ENCODE measurements at places on chromosomes 16 and 17. TPM values are rescaled to one million over a fixed set of nuclear protein-coding genes. Genes with fewer than 3 reads are reported as not detected.

DNA sequence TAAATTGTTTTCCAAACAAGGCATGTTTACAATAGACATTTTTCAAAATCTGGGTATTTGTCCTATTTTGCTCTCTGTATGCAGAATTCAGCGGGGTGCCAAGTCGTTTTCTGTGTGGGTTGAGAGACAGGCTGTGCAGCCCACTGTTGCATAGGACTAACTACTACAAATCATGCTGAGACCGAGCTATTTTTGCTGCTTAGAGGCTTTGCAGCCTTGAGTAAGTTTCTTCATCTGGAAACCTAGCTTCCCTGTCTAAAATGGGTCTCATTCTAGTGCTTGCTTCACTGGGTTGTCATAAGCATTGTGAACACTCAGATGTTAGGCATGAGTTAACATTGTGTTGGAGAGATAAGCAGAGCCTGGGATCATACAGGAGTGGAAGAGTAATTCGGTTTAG lies 1.3 kb downstream of the PRPSAP2 start:
- DNase-seq, result no peak
- no peaks in the 10 kb centered on the region for H3K36me3 ChIP-seq
- peaks cover 43% of the 10 kb centered on the region for H3K4me1 ChIP-seq
- peak overlapping the region; percentile 97 for H3K27ac ChIP-seq
- no peaks in the 10 kb centered on the region for H3K27me3 ChIP-seq

DNA sequence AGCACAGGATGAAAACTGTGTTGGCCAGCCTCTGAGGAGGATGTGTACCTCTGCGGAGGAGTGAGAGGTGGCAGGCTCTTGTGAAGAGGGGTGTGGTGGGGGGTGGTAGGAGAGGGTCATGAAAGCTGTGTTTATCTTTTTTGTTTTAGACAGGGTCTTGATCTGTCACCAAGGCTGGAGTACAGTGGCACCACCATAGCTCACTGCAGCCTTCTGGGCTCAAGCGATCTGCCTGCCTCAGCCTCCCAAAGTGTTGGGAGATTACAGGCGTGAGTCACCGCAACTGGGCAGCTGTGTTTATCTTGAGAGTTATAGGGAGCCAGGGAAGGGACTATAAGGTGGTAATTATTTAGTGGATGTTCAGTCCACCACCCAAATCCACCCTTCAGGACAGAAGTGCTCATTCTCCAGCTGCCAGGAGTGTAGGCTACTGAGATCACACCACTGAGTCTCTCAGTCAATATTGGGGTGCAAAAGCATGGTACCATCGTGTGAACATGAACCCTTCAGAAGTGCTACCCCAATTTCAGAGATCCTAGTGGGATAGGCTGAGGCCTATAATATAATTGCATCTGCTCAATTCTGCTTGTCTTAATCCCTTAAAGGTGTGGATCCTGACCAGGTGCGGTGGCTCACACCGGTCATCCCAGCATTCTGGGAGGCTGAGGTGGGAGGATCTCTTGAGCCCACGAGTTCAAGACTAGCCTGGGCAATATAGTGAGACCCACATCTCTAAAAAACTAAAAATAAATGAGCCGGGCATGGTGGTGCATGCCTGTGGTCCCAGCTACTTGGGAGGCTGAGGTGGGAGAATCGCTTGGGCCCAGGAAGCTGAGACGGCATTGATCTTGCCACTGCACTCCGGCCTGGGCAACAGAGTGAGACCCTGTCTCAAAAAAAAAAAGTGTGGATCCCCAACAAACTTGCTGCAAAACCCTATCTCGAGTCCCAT lies 788 bp upstream of the EXOC3L1 start:
- no peaks in the 10 kb centered on the region for H3K27me3 ChIP-seq
- H3K36me3 ChIP-seq, result peaks cover 19% of the 10 kb centered on the region
- no peak for DNase-seq
- H3K4me3 ChIP-seq, result no peak overlapping the region
- no peak overlapping the region for H3K27ac ChIP-seq

GRCh38 chr17:19304209-19304608 lies 58.3 kb downstream of the B9D1 start:
- no peak overlapping the region for H3K4me3 ChIP-seq
- no peak for DNase-seq
- H3K27ac ChIP-seq, result peak overlapping the region; percentile 82
- H3K27me3 ChIP-seq, result no peaks in the 10 kb centered on the region

DNA sequence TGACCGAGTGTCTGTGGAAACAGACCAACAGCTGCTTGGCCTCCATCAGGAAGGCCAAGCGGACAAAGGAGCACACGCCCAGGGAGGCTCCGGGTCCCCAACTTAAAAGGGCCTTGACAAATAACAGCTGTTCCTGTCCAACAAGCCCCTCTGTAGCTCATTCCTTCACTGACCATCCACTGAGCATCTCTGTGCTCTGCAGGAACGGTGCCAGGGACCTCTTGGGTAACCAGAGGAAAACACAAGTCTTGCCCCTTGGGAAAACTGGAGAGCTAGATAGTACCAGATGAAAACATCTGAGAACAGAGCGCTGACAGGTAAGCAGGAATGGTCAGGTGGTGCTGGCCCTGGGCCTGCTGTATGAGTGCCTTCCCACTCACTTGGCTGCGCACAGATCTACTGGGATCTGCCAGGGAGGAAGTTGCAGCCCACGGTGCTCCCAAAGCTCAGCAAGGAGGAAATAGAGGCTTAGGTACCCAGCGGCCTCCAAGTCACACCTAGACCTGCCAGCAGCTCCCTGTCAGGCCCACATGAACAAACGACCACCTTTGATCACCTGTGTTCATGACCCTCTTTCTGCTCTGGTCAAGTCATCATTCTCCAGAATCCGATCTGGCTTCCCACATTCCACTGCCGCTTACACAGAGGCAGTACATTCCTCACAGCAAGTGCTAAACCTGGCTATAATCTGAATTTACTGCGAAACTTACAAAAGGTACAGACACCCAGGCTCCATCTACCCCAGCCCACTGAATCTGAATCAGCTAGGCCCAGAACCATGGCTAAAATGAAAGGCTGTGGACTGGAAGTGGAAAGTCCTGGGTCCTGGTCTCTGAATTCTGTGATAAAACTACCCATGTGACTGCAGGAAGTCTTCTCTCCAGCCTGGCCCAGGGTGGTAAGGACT lies 12.5 kb downstream of the DCAKD start:
- H3K4me1 ChIP-seq, result peaks cover 21% of the 10 kb centered on the region
- H3K4me3 ChIP-seq, result no peak overlapping the region
- no peaks in the 10 kb centered on the region for H3K36me3 ChIP-seq
- DNase-seq, result peak; percentile 50
- H3K27me3 ChIP-seq, result no peaks in the 10 kb centered on the region

DNA sequence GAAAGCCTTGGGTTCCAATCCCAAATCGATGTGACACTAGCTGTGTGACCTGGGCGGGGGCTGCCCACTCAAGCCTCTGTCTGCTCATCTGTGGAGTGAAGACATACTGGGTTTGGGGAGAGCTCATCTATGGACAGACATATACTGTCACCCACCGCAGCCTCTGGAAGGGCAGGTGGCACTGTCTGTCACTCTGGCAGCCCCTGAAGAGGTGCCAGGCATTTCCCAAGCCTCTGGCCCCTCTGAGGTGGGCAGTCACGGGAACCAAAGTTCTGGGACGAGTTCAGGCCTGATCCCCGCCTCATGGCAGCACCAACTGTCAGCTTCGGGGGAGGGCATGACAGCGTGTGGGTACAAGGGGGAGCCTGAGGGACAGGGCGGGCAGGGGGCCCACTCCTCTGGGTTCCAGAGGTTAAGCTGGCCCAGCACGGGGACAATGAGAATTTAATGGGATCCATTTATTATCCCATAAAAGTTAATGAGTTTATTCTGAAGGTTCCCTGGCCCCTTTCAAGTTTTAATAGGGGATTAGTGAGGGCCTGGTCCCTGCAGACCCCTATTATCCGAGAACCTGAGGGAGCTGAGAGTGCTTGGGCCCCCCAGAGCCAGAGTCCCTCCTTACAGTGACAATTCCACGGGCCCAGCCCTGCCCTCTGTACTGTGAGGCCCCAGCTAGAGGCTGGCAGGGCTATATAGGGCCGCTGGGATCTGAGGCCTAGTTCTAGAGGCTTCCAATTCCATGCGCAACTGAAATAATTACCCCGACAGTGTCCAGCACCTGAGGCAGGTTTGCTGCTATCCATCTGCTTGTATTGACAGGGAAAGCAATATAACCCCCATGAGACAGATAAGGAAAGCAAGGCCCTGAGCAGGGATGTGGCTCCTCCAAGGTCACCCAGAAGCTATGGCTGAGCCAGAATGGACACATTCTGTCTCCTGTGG lies 18.8 kb downstream of the SEZ6 start:
- H3K27me3 ChIP-seq, result no peaks in the 10 kb centered on the region
- no peak for DNase-seq
- H3K4me1 ChIP-seq, result no peaks in the 10 kb centered on the region
- H3K36me3 ChIP-seq, result no peaks in the 10 kb centered on the region
- no peak overlapping the region for H3K27ac ChIP-seq
- H3K4me3 ChIP-seq, result no peak overlapping the region

GRCh38 chr16:19148189-19148588 lies 19.9 kb upstream of the SYT17 start:
- H3K27me3 ChIP-seq, result no peaks in the 10 kb centered on the region
- H3K36me3 ChIP-seq, result no peaks in the 10 kb centered on the region
- H3K4me1 ChIP-seq, result no peaks in the 10 kb centered on the region
- no peak overlapping the region for H3K4me3 ChIP-seq

DNA sequence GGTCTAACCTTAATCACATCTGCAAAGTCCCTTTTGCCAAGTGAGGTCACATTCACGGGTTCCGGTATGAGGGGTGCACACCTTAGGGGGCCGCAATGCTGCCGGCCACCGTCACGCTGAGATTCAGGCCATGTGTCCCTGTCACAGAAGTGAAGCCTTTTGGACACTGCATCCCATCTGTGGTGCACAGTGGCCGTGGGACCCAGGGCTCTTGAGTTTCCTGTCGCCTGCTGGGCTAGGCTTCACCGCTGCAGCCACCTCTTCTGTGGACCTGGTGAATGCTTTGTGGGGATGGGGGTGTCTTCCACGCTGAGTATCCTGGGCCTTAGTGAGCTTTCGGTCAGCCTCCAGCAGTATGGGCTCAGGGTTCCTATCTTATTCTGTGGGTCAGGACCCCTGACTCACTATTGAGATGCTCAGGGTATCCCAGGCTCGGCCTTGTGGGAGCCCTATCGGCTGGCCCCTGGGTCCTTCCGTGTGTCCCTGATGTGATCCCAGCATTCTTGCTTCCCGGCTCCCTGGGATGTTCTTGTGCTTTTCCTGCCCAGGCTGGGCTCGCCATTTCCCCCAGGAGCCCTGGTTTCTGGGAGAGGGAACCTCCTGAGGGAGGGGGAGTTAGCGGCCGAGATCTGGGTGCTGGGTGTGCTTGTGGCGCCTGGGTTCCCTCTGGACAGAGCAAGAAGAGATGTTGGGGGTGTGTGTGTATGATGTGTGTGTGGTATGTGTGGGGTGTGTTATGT lies 4.9 kb upstream of the SLC38A10 start:
- H3K27me3 ChIP-seq, result no peaks in the 10 kb centered on the region
- H3K4me3 ChIP-seq, result no peak overlapping the region
- DNase-seq, result no peak
- H3K27ac ChIP-seq, result no peak overlapping the region

- H3K4me1 ChIP-seq, result peaks cover 19% of the 10 kb centered on the region
- H3K27ac ChIP-seq, result peak overlapping the region; percentile 80
- no peaks in the 10 kb centered on the region for H3K36me3 ChIP-seq
- DNase-seq, result no peak
- H3K4me3 ChIP-seq, result peak overlapping the region; percentile 44
- H3K27me3 ChIP-seq, result no peaks in the 10 kb centered on the region
Measured at GRCh38 chr16:3444032-3444388, 530 bp downstream of the NAA60 start.

- no peak overlapping the region for H3K4me3 ChIP-seq
- H3K36me3 ChIP-seq, result no peaks in the 10 kb centered on the region
- no peaks in the 10 kb centered on the region for H3K27me3 ChIP-seq
- DNase-seq, result no peak
- no peak overlapping the region for H3K27ac ChIP-seq
- no peaks in the 10 kb centered on the region for H3K4me1 ChIP-seq
Measured at GRCh38 chr17:77501751-77502625, 361.2 kb downstream of the SEC14L1 start.

DNA sequence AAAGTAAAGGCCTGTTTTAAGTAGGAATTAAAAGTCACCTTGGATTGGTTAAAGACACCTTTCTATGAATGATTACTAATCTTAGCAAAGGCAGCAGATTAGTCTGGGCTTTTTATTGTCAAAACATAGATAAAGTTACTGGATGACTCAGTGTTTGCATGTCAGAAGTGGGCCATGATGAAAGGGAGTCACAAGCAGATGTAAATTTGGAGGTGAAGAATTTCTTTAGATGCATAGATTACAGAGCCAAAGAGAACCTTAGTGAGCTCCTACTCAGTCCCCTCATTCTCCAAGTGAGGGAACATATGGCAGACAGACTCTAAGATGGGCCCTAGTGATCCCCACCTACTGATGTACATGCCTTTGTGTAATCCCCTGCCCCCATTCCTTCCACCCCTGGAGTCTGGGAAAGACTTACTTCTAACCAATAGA lies 124.5 kb downstream of the HS3ST3A1 start:
- H3K27ac ChIP-seq, result no peak overlapping the region
- no peaks in the 10 kb centered on the region for H3K36me3 ChIP-seq
- no peaks in the 10 kb centered on the region for H3K4me1 ChIP-seq
- no peak overlapping the region for H3K4me3 ChIP-seq

- H3K27me3 ChIP-seq, result no peaks in the 10 kb centered on the region
- H3K27ac ChIP-seq, result peak overlapping the region; percentile 45
- DNase-seq, result no peak
- peaks cover 28% of the 10 kb centered on the region for H3K4me1 ChIP-seq
- peaks cover 9% of the 10 kb centered on the region for H3K36me3 ChIP-seq
Measured at GRCh38 chr17:65018610-65019316, 37.8 kb downstream of the GNA13 start.

- no peak overlapping the region for H3K27ac ChIP-seq
- H3K27me3 ChIP-seq, result no peaks in the 10 kb centered on the region
- H3K36me3 ChIP-seq, result no peaks in the 10 kb centered on the region
- H3K4me1 ChIP-seq, result no peaks in the 10 kb centered on the region
- DNase-seq, result no peak
- H3K4me3 ChIP-seq, result no peak overlapping the region
Measured at GRCh38 chr16:8929086-8929748, 34.5 kb downstream of the USP7 start.

The NPIPA2 gene
- total RNA-seq, result 0.87 TPM

The KRT40 gene
- total RNA-seq, result not detected

The SPOP gene
- total RNA-seq, result 65.1 TPM

The TMEM238L gene
- not detected for total RNA-seq

The ORC6 gene
- 0.66 TPM for total RNA-seq

The DNASE1L2 gene
- 0.84 TPM for total RNA-seq

The NOTUM gene
- not detected for total RNA-seq

The TBC1D3C gene
- not detected for total RNA-seq
